Neuronal stem cell (in vitro differentiated cells): ENCODE measurements at places on chromosomes 6 and 20.

DNA sequence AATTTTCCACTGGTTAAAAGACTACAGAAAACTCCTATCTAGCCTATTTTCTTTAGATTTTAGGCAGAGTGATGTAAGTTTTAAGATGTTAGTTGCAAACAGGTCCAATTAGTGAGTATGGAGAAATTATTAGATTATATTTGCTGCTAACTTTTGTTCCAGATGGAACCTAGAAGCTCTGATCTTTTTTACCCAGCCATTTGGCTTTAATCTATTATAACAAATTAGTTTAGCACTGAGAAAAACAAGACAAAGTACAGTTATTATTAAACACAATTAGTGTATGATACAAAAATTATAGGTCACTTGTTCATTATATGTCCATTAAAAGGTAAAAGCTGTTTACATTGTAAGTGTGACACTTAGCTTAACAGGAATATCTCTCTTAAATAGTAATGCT lies 2.5 kb downstream of the FAM162B start:
- no peak for DNase-seq

GRCh38 chr6:1865585-1865984 lies 255.9 kb downstream of the FOXC1 start:
- DNase-seq, result no peak

DNA sequence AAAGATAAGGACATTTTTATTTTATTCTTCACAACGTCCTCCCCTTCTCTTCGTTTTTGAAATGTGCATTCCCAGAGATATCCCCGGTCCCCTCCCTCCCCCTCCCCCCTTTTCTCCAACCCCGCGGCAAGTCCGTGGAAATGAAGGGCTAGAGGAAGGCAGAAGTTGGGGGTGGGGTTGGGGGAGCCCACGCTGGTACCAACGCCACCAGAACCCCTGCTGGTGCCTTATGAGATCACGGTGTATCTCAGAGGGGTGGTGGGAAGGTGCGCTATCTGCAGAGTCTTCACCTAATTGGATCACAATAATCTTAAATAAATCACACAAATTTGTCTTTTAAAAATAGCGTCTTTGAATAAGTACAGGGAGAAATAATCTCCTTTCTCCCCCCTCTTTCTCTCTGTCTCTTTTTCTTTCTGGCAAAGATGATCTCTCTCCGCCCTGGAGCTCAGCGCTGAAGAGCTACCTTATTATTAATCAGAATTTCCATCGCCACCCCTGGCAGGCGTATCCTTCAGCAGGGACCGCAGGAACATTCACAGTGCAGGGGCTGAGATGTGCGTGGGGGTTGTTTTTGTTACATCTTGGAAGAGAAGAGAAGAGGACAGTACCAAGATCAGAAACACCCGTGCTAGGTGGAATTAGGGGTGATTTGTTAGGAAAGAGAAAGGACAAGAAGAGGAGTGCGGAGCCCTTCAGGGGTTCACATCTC lies 915 bp downstream of the CLVS2 start:
- no peak for DNase-seq

GRCh38 chr6:2369606-2370005 lies 124.2 kb upstream of the GMDS start:
- no peak for DNase-seq

- no peak for DNase-seq
Observed at GRCh38 chr6:4067673-4068072, 11.3 kb downstream of the FAM217A start.

- no peak for DNase-seq
Observed at GRCh38 chr6:12280902-12281301, 9.3 kb upstream of the EDN1 start.

GRCh38 chr20:52289956-52290565 lies 98.5 kb upstream of the ZFP64 start:
- DNase-seq, result no peak

DNA sequence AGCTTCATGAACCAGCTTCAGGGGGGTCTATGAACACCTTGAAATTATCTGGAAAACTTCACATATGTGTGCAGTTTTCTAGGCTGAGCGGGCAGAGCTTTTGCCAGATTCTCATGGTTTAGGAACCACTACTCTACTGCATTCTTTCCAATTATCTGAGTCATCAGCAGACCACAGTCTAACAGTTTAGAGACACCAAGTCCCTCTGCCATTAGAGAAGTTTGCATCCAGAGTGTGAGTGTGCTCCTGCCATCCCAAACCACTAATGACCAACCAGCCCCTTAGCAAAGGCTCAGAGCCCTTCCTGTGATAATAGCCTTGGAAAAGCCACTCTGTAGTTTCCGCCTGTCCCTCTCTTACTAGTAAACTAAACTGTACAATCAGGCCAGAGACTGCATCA lies 96.8 kb downstream of the PHACTR1 start:
- DNase-seq, result no peak

- DNase-seq, result no peak
Observed at GRCh38 chr6:145756170-145756662, 20.9 kb upstream of the EPM2A start.

DNA sequence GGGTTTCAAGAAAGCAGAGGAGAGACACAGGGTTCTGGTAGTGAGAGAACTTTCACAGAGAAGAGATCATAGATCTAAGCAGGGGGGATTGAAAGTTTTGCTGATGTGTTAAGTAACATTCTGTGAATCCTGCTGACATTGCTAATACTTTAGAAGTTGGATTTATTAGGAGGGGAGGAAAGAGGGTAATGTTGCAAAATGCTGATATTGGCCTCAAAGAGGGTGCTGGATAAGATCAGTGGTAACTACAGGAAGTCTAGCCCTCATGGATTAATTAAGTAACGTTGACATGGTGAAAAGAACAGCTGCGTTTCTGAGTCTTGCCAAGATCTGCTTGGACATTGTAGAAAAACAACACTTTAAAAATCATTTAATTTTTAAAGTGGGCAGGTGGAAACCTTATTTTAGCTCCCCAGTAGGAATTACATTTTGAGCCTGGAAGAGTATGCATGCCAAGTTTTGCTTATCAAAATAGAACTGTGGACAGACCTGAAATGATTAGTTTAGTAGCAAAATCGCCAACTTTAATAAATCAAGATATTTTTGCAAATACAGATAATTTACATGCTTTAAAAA lies 606.0 kb upstream of the HTR1E start:
- no peak for DNase-seq

GRCh38 chr20:21259346-21259745 lies 43.8 kb upstream of the XRN2 start:
- no peak for DNase-seq

DNA sequence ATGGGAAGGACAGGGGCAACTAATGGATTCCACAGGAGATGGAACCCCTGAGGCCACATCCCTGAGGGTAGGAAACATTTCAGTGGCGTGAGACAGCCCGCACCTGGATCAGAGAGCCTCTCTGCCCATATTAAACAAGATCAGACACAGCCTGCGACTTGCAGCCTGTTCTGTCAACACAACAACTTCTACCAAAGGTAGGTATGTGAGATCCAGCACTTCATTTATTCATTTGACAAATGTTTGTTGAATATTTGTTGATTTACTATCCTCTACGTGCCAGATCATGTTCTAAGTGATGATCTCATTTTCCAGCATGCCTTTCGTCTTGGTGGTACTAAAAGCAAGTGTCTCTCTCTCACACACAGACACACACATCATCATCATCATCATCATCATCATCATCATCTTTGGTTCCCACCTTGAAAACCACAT lies 43.2 kb upstream of the NT5E start:
- DNase-seq, result no peak

GRCh38 chr6:165486183-165487137 lies 176.6 kb downstream of the PDE10A start:
- DNase-seq, result no peak

GRCh38 chr20:62816884-62817873 lies at the start of gene COL9A3:
TSS of gene COL9A3 (plus strand) at chr20:62817050. CDS start at chr20:62817065, 15 bp downstream.
- no peak for DNase-seq

GRCh38 chr6:42450477-42451332 lies 1.0 kb downstream of the TRERF1 start:
- DNase-seq, result no peak

DNA sequence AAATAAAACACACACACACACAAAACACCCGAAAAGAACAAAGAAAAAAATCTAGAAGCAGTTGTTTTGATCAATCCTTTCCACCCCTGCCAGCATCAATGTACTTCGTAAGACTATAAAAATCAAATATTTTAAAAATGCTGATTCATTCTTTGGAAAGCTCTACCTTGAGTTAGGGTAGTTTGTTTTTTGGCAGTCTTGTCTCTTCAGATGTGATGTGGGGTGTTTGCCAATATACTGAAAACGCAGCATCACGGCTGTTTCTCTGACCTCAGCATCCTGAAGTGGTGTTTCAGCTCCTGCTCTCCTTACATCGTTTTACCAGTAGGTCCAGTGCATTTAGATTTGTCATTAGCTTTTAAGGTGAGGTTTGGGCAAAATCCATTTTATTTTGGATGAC lies 526.0 kb downstream of the UTRN start:
- DNase-seq, result no peak

DNA sequence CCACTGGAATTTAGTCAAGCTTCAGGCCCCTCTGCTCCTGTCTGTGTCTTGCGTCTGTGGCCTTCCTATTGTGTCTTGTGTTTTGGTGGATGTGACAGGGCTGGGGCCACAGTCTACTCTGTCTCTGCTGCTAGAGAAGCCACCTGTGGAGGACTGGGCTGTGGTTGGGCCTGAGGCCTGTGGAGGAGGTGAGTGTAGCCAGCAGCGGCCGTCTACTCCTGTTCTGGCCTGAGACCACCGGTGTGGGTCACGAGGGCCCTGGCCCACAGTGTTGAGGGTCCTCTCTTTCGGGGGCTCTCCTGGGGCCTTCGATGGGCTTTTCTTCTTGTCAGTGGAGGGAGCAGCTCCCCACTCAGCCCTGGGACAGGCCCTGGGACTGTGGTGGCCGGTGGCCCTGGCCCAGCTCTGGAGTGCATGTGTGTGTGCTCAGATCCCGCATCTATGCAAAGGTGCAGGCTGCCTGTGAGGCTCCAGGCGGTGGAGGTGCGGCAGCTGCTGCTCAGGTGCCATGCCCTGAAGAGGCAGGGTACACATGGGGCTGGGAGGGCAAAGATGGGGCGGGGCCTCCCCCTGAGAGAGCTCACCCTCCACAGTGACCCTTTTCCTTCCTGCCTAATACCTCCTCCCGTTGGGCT lies 20.8 kb downstream of the SDCBP2 start:
- no peak for DNase-seq

DNA sequence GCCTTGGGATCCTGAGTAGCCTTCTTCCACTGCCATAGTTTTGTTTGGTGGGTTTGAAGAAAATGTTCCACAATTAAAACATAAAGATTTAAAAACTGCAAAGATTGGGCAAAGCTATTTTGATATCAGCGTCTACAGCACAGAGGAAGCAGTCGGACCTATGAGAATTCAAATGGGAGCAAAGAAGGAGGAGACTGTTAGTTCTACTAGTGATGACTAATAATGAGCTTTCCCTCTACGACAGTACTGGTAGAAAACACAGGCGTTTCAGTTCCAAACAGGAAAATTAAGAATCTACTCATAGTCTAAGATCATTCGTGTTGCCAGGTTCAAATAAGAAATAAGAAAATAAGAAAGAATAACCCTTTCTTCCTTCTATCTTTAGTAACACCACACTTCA lies 121.2 kb downstream of the INSM1 start:
- DNase-seq, result no peak

GRCh38 chr20:21202259-21202658 lies 76.4 kb downstream of the KIZ start:
- DNase-seq, result no peak

- peak; percentile 9 for DNase-seq
Observed at GRCh38 chr6:90586546-90586835, 381 bp downstream of the MAP3K7 start.

DNA sequence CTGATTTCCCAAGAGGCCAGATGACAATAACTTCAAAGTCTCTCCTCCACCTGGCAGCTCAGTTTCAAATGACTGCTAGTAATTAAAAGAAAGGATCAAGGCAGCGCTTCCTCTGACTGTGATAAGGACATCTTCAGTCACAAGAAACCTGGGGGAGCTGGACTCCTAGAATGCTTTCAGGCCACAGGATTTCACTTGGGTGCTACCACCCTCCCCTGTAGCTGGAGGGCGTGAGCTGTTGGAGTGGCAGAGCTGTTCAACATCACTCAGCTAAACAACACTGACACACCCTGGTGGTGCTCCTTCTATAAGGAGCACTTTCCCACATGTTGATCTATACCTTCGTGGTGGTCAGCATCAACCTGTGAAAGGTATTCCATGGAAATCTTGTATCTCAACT lies 2.2 kb upstream of the CNR1 start:
- DNase-seq, result no peak

DNA sequence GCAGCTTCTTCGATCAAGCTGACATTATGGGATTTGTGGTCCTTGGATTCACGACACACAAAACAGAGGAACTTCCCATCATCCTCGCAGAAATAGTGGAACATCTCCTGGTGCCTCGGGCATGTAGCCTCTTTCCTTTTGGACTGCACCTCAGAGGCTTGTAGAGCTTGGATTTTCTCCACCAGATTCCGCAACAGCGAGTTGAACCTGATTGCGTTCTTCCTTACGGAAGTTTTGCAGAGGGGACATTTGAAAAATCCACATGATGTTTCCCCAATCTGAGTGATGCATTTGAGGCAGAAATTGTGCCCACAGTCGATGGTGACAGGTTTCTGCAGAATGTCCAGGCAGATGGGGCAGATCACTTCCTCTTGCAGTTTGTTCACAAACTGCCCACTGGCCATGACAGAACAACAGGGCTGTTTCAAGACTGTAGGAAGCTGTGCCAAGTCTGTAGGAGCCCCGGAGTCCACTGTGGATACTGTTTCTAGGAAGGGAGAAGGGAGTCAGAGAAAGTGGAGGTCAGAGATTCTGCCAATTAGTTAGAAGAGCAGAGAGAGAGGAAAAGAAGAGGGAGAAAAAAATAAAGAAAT lies 392 bp downstream of the TRIM31 start:
- DNase-seq, result no peak

DNA sequence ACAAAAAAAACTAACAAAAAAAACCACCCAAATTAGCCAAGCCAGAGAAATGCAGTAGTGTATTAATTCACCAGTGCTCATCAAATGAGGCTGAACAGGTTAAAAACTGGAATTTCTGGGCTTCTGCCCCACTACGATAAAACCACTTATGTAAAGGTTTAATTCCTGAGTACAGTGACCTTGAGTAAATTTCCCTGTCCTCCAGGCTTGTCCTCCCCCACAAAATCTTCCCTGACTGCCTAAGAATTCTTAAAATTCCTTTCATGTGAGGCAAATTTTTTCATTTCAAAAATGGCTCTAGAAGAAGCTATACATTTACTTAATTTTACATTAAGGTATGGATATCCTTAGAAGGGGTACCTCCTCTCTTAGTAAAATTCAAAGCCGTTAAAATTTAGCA lies 80.1 kb upstream of the ID4 start:
- no peak for DNase-seq

GRCh38 chr6:121442576-121442975 lies 7.1 kb downstream of the GJA1 start:
- no peak for DNase-seq

DNA sequence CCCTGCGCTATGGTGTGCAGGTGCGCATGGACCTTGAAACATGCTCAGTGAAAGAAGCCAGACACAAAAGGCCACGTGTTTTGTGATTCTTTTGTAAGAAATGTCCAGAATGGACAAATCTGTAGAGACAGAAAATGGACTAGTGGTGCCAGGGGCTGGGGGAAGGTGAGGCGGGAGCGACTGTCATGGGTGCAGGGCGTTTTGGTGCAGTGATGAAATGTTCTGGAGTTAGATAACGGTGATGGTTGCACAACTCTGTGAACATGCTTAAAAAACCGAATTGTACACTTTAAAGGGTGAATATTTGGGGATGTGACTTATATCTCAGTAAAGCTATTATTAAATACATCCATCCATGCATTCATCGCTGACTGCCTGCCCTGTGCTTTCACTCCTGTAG lies 31.7 kb upstream of the NTSR1 start:
- no peak for DNase-seq
